Gastroesophageal sphincter (tissue), 4 donors: ENCODE measurements at places on chromosomes 4 and X.

DNA sequence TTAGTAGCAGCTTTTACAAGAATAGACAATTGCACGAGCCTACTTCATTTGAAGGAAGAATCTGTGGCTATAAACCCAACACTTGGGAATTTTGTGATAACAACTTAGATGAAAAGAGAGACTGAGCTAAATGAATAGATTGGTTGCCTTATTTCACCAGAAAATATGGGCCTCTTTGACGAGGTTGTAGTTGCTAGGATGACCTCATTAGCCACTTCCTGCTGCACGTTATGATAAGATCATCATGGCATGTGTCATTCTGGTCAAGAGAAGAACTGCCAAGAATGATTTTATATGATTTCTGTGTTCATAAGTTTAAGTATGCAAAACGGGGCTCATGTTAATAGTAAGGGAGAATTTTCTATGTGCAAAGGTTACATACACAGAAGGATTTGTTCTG lies 321.9 kb upstream of the GIMD1 start:
- ATAC-seq, result no peak

DNA sequence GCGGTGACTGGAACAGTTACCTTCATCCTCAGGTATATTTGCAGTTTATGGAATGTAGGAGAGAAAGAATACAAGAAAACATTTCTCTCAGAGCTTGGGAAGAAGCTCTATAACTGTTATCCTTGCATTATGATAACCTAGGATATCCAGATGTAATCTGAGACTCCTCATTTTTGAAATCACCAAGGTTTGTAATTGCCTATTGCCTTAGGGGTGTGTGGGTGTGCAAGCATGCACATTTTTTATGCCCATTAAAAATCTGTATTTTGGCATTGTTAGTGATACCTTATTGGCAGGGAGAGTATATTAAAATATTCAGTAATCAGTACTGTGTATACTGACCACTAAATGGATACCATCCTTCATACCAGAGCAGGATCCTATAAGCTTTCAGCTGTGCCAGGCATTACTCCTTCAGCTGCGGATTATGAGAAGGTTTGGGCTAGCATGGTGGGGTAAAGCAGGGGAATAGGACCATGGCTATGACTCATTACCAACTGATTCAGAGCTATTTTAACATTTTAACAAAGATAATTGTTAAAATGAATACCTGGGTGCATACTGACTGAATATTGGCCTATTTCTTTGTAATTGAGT lies 8.3 kb downstream of the SEC24B start:
- no peak for ATAC-seq

GRCh38 chrX:65745427-65745826 lies 78.0 kb downstream of the MSN start:
- ATAC-seq, result no peak

DNA sequence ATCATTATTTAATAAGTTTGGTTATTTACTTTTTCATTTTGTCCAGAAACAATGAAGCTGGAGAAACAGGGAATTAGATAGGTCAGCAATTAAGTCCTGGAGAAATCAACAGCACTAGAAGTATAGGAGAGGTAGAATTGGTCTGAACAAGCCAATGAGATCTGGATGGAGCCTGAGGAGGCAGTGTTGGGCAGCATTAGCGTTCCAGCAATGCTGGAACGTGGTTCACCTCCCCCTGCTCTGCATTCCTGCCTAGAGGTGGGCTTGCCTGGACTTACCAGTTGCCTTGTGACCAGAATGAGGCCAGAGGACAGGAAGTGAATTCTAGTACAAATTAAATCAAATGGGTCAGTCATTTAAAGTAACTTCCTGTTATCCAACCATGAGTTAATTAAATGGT lies 4.6 kb downstream of the RASSF6 start:
- ATAC-seq, result no peak

DNA sequence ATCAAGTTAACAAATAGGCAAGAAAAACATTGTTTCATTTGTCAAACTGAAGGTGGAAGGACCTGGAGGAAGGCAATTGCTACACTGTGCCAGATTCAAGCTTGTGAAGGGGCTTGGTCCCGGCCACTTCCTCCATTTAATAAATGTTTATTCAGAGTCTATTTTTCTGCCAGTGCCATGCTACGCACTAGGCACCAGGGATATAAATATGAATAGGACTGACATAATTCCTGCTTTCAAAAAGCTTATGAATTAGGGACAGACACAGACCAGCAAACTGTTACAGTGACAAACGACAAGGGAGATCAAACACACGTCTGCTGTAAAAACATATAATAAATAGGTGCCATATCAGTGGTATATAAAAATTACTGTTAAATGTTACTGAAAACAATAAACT lies 571 bp downstream of the TLR6 start:
- ATAC-seq, result no peak

GRCh38 chr4:144650311-144651005 lies 4.5 kb downstream of the HHIP start:
- ATAC-seq, result no peak

GRCh38 chr4:33931026-33931425 lies 2313.3 kb downstream of the ARAP2 start:
- no peak for ATAC-seq

- no peak for ATAC-seq
Measured at GRCh38 chr4:27692158-27692557, 831.5 kb downstream of the STIM2 start.

DNA sequence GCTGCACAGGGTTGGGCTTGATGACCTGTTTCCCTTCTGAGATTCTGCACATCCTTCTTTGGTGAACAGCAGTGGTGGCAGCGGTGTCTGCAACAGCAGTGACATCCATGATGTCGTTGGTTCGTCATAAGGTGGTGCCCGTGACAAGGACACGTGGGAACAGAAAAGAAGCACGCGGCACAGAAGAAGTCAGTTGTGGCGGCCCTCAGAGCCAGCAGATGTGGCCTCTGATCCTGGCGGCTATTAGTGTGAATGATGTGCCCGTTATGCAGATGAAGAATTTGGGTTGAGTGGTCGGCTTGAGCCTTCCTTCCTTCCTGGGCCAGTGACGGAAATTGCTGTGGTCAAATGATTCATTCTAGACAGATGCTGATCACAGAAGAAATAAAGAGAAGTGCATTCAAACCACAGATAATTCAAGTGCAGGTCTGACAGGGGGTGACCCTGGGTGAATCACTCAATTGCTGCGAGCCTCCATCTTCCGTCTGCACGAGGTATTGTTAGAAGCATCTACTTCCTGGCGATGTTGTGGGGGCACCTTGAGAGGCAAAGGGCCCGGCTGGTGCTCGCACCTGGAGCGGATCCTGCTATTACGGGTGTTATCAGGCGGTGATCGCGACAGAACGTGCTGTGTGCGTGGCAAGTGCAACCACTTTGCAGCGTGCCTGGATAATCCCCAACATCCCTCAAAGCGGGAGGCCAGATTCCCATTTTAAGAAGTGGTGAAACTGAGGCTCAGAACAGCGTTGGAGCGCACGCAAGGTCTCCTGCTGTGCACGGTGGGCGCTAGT lies 215.2 kb upstream of the PSAPL1 start:
- no peak for ATAC-seq

- ATAC-seq, result peak; percentile 46
Measured at GRCh38 chrX:49308604-49309269, 5.3 kb downstream of the GAGE10 start.

DNA sequence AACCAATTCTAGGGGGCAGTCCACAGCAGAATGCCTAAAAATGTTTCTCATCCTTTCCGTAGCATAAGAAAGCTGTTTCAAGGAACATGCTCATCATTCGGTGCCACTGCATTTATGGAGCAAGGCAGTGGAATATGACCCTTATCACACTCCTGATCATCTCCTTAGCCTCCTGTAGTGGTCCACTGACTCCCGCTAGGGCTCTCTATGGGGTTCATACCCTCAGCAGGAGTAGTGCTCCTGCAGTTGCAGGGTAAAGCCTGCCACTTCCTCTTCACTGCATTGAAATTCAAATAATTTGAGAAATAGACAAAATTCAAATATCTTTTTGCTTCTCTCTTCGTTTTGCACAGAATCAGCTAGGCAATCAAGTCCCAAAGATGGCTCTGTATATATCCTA lies 107.0 kb downstream of the NDST3 start:
- no peak for ATAC-seq

DNA sequence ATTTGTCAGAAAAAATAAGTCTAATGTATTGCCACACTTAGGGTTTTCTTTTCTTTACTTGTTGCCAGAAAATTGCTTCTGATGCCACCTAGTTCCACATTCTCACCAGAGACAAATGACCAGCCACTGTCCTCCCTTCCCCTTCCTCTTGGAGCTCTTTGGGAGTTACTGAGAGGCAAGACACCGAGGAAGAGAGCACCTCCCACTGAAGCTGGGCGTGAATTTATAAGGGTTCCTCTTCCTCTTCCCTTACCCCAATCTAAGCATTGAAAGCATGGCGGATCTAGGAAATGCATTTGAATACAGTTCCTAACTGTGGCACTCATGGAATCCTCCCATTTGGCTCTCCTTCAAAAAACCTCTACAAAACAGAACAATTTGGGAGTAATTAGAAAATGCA lies 30.0 kb downstream of the ANXA3 start:
- no peak for ATAC-seq

GRCh38 chrX:11309220-11309619 lies 16.0 kb downstream of the AMELX start:
- ATAC-seq, result no peak

- peak; percentile 53 for ATAC-seq
Measured at GRCh38 chr4:150280081-150280895, 202.0 kb downstream of the DCLK2 start.
